IMR-90 (cell line): ENCODE measurements at places on chromosomes 5 and 9. TPM values are rescaled to one million over a fixed set of nuclear protein-coding genes. Genes with fewer than 3 reads are reported as not detected.
A peak's percentile ranks its signal among the peaks of the same experiment; 100 is the strongest.

- DNase-seq = no peak
- H3K4me3 ChIP-seq = no peak overlapping the region
- H3K27ac ChIP-seq = no peak overlapping the region
- no peaks in the 10 kb centered on the region for H3K36me3 ChIP-seq
These were observed 479.0 kb downstream of the SPATA31A7 start for GRCh38 chr9:61668846-61669245.

GRCh38 chr5:69492923-69493395 is 369 bp downstream of the OCLN start:
- H3K4me1 ChIP-seq = peaks cover 6% of the 10 kb centered on the region
- peaks cover 47% of the 10 kb centered on the region for H3K27me3 ChIP-seq
- no peak overlapping the region for H3K27ac ChIP-seq
- no peak for DNase-seq
- H3K4me3 ChIP-seq = peak overlapping the region; percentile 55

DNA sequence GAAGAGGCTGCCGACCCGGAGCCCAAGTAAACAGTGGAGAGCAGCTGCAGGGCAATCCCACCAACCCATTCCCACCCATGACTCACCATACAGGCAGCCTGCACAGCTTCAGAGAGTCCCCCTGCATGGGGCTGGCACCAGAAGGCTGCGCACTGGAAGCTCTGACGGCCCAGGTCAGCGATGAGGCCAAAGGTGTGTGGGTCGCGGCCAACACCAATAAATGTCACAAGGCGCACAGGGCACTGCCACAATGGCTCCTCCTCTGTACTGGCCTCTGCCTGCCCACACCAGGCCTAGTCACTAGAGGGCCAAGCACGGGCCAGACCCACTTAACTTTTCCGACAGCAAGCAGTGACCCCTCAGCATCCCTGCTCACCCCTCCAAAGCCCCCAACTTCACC is 3.0 kb upstream of the SRA1 start:
- peaks cover 18% of the 10 kb centered on the region; the same call in 1 of the 2 replicates for H3K36me3 ChIP-seq
- no peak overlapping the region for H3K27ac ChIP-seq
- no peaks in the 10 kb centered on the region for H3K27me3 ChIP-seq
- H3K4me3 ChIP-seq = no peak overlapping the region

GRCh38 chr9:111598733-111599091 is 735 bp downstream of the PTGR1 start:
- peaks cover 17% of the 10 kb centered on the region for H3K36me3 ChIP-seq
- peak; percentile 62 for DNase-seq
- H3K27me3 ChIP-seq = no peaks in the 10 kb centered on the region
- 0 out of 2 replicates have a peak, but pooled peaks cover 2% of the 10 kb centered on the region for H3K4me1 ChIP-seq
- peak overlapping the region; percentile 57 for H3K4me3 ChIP-seq
- H3K27ac ChIP-seq = peak overlapping the region; percentile 61

The ENTREP1 gene
- polyA plus RNA-seq = 0.04 TPM in 1 of 2 replicates, not detected in the other
